ENCODE measurements at places on chromosomes 2 and 18.
A peak's percentile ranks its signal among the peaks of the same experiment; 100 is the strongest.

GRCh38 chr2:76429374-76429773 lies 718.7 kb upstream of the GCFC2 start:
- no peak for DNase-seq

DNA sequence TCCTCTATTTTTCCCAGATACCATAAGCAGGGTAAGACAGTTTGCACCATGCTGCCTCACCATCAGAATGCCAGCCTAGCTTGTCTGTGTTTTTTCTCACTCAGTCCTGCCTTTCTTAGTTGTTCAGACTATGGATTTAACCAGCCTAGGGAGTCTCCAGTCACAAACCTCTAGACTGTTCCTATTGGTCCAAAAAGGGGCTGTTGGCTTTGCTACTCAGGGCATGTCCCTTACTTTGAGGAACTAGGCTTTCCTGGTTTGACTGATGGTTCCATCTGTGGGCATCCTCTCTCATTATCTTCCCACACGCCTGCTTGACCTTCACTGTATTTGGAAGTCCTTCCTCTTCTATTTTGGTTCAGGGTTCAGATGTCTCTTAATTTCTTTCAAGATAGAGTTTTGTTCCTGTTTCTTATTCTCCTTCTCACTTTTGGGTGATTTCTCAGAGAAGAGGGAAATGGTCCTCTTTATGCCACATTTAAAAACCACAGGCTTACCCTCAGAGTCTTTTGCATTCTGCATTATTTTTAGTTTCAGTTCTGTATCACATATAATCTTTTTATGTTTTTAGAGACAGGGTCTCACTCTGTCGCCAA lies 31.3 kb upstream of the TMEM131 start:
- no peak for DNase-seq

GRCh38 chr2:42930025-42930581 lies 137.7 kb upstream of the HAAO start:
- no peak for DNase-seq

- peak; percentile 20 for DNase-seq
Observed at GRCh38 chr18:61096226-61096625, 237.0 kb upstream of the CDH20 start.

DNA sequence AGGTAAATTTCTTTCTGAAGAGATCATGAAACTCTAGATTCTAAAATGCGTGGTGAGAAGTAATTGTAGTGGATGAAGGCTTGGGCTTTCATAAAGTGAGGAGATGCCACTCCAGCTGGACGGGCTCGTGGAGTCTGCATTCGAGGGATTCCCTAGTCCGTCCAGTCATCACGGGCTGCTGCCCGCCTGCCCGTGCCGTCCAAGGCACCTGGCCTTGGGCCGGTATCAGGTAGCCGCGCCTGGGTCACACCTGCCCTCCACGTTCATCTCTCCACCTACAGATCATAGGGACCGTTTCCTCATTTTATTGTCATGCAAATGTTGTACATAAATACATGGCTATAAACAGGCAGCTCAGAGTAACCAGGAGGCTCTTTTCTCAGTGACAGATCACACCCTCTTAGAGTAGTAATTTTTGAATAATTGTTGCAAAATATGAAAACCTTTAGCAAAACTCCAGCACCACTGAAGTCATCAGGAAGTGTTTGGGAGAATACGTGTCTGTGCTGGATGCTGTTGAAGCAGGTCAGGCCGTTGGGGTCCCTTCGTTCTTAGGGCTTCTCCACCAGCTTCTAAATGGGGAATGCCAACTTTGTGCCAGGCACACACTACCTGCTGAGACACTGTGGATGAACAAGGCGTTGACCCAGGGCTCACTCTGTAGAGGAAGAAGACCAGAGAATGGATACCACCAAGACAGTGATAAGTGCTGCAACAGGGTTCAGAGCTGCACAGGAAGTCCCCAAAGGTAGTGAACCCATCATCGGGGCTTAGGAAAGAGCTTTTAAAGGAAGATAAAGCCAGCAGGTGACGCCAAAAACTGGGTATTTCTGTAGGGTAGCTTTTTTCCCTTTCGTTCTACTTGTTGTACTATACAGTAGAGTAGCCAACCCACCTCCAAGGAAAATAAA lies 112.5 kb downstream of the FAM210A start:
- DNase-seq: no peak

GRCh38 chr2:71799013-71799575 lies 345.7 kb downstream of the DYSF start:
- no peak for DNase-seq

- DNase-seq: no peak
Observed at GRCh38 chr2:85184990-85185389, 51.8 kb downstream of the TCF7L1 start.

All from renal pelvis (tissue), 12 donors.